DMS79 (cell line): ENCODE measurements at places on chromosomes 13 and 19.

DNA sequence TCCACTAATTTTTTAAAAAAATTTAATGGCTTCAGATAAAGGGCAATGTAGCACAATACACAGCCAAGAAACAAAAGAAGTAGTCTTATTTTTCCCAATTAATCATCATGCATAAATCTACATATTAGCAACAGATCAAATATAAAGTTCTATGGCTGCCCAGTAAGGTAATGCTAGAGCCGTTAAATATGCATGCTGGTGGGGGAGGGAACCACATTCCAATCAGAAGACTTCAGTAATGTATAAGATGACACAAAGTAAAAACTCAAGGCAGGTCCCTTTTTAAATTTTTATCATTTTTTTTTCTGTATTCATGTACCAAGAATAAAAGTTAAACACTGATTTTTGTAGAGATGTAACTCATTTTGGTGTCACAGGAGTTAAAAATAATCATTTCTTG lies 62.0 kb downstream of the MPHOSPH8 start:
- no peak for DNase-seq

- no peak for DNase-seq
Measured at GRCh38 chr19:45935267-45935666, 20.7 kb upstream of the NANOS2 start.

GRCh38 chr19:24060687-24061356 lies 26.2 kb upstream of the ZNF254 start:
- DNase-seq: no peak

DNA sequence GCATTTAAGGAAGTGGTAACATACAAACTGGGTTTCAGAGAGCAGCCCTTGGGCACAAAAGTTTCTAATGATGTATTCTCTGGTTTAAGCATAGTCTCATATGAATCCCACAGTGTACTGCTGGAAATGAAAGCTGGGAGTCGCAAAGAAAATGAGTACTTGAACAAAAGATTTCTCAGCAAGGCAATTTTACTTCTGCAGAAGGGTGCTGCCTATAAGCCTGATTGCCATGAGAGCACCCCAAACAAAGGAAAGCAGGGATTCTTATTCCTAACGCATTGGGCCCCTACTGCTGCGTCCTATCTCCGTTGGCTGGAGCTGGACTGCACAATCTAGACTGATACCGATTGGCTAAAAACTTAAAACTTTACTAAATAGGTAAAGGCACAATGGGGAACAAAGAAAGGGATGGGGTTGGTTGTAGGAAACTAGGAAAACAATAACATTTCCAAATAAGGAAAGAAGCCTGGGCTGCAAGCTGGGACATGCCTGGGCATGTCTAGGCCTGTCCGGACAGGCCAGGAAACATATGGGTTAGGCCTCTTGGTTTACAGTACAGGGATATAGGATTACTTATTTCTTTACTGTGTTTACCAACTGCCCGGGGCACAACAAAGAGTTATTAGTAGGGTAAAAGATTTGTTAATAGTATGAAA lies 27.4 kb upstream of the VN1R4 start:
- DNase-seq: no peak

DNA sequence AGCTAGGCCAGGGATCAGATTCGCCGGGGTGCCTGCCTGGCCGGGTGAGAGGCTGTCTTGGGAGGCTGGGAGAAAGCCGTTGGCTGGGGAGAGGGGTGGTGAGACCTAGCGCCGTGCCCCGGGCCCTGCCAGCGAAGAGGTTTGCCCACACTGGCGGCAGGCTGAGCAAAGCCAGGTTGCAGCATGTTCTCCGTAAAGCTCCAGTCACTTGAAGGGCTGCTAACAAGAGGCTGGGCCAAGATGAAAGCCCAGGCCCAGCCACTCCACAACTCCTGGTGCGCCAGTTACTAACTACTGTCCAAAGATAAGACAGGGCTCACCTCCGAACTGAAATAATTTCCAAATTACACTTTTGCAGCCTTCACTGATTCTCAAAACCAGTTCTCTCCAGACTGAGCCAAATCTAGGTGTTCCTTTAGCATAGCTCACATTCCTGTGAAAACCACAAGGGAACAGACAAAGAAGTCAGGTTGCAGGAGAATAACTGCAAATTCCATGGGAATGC lies 16.3 kb downstream of the ELAVL1 start:
- DNase-seq: no peak

DNA sequence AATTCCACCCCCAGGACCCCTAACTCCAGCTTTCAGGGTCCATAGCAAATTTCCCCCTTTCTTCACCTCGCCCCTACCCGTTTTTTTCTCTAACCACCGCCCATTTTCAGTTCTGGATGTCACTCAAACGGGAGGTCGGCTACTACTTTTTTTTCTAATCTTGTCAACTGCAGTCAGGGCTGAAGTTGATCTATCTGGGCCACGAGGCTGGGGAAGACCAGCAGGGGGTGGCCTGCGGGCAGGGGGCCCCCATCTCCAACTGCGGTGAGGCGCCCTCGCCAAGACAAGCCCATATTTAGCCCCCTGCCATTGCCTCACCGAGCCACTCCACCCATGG lies 748 bp downstream of the LHFPL6 start:
- DNase-seq: no peak

GRCh38 chr19:54307389-54308020 lies 5.5 kb downstream of the LILRA5 start:
- DNase-seq: no peak

DNA sequence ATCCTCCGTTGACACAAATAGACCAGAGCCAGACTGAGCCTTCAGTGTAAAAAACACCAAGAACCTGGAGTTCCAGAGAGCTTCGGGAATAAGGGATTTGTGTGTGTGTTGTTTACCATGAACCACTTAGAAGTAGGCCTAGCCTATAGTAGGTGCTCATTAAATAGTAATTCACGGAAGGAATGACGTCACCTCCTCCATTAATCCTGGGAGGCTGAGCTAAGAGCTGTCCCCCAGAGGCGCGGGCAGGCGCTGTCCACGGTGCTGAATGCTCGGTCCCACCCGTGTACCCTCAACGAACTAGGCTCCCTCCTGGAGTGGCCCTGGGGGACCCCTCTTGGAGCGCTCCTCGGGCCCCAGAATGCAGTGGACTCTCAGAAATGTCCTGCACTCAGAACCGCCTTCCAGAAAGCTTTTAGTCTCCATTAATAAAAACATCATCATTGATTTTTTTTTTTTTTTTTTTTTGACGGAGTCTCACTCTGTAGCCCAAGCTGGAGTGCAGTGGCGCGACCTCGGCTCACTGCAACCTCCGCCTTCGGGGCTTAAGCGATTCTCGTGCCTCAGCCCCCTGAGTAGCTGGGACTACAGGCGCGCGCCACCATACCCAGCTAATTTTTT lies 6.5 kb downstream of the UNC13A start:
- no peak for DNase-seq

- no peak for DNase-seq
Measured at GRCh38 chr19:10404888-10405820, 1.8 kb upstream of the CDC37 start.

- no peak for DNase-seq
Measured at GRCh38 chr19:45094137-45094536, 1.2 kb downstream of the PPP1R37 start.

DNA sequence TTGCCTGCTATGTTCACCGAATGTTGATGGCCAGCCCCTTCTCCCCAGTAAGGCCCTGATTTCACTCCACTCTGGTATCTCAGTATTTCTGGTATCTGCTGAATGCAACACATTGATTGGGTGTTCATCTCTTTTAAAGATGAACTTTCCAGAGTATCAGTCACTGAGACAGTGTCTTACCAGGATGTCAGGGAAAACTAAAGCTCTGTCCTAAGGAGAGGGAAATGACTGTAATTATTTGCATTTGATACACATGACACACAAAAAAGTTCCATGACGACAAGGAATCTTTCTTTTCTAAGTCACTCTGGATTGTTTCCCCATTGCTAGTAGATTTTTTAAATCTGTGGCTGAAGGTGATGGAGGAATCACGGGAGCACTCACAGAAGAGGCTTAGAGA lies 2.2 kb downstream of the GPC5 start:
- DNase-seq: no peak

DNA sequence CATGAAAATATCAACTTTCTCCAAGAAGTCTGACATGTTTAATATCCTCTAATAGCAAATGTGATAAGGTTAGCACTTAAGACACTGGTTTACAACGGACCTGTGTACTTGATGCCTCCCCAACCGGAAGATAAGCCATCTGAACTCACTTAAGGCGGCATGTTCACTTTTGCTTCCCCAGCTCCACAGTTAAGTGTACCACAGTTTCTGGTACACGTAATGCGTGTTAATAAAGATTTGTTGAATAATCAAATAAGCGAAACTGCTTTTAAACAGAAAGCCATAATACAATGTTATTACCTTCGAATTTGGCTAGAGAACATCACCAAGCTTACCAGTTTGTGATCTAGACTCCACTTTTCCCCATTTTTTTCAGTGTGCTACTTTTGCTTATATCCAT lies 1.4 kb upstream of the PAN3 start:
- no peak for DNase-seq

GRCh38 chr13:26962671-26963070 lies 202.1 kb upstream of the GPR12 start:
- DNase-seq: no peak

- DNase-seq: no peak
Measured at GRCh38 chr19:21680671-21681070, 86.7 kb downstream of the ZNF100 start.

DNA sequence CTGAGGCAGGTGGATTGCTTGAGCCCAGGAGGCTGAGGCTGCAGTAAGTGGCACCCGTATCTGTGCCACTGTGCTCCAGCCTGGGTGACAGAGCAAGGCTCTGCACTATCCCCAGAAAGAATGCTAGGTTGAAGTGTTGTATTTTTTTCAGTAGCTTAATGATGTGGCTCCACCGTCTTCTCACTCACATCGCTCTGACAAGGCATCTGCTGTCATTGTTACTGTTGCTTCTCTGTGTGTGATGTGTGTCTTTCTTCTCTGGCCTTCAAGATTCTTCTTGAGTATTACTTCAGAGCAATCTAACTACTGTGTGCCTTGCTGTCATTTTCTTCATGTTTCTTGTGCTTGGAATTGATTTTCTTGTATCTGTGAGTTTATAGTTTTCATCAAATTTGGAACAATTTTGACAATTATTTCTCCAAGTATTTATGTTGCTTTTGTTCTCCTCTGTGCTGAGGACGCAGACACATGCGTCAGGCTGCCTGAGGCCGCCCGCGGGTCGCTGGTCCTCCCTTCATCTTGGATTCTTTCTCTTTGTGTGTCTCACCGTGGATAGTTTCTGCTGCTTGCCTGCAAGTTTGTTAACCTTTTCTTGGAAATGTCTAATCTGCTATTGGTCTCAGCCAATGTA lies 10.8 kb downstream of the ADPRHL1 start:
- DNase-seq: no peak

DNA sequence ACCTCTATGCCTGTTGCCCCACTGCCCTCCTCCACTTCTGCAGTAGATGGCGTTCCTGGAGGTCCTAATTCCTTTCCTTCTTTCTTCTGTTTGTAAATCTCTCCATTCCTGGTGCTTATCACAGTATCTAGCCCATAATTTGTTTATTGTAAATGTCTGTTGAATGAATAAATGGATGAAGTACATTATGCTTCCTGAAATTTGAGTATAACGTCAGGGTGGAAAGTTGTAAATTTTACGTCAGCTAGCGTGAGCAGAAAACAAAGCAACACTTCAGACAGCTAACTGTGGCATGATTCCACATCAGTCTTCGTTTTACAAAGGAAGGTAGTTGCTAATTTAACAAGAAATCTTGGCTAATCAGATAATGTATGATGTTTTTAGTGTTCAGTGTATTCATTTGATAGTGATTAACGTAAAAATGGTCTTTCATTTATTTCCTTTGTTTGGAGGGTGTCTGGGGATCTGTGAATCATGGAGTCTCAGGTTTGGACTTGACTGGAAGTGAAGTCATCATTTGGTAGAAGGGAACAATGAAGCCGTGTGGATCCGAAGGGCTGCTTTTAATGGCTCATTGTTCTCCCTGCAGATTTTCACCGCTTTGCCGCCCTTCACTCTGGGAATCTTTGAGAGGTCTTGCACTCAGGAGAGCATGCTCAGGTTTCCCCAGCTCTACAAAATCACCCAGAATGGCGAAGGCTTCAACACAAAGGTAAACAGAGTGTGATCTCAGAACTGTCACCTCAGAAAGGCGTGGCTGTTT lies 215.1 kb downstream of the SHISA2 start:
- no peak for DNase-seq

DNA sequence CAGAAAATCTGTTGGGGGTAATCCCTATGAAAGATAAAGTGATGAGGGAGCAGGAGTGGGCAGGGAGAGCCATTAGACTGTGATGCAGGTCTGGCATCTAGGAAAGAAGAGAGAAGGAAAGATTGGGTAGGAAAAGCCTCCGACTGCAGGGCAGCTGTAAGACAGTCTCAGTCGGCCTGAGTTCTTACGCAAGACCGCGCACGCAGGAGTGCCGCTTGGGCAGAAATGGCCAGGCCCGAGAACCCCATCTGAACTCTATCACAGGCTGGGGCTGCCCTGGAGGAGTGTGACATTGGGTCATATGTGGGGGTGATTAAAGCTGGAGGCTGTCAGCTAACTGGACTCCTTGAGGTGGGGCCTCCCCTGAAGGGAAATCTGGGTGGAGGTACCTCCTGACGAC lies 13.9 kb upstream of the FBXL3 start:
- DNase-seq: no peak

- DNase-seq: no peak
Measured at GRCh38 chr19:756236-756635, 5.3 kb downstream of the MISP start.

GRCh38 chr19:7904074-7905020 lies 670 bp downstream of the MAP2K7 start:
- DNase-seq: no peak

GRCh38 chr19:32230441-32230840 lies 115.0 kb upstream of the ZNF507 start:
- DNase-seq: no peak

DNA sequence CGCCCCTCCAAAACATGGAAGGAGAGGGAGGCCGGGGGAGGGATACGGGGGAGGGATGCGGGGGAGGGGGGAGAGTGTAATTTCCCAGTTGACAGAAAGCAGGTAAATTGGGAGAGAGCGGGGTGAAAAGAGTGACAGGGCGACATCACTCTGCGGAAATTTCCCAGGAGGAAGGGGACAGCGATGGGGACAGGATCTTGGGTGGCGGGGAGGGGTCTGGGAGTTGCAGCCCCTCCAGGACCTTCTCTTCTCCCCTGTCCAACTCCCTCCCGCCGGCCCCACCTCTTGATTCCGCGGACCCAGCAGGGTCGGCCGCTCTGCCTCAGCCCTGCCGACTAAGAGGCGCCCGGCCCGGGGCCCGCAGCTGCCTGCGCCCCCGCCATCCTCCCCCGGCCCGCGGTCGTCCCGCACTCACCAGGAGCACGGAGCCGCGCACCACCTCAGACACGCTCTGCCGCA lies 108.0 kb upstream of the DOCK9 start:
- DNase-seq: no peak

GRCh38 chr13:107650081-107650701 lies 565.1 kb downstream of the LIG4 start:
- DNase-seq: no peak

DNA sequence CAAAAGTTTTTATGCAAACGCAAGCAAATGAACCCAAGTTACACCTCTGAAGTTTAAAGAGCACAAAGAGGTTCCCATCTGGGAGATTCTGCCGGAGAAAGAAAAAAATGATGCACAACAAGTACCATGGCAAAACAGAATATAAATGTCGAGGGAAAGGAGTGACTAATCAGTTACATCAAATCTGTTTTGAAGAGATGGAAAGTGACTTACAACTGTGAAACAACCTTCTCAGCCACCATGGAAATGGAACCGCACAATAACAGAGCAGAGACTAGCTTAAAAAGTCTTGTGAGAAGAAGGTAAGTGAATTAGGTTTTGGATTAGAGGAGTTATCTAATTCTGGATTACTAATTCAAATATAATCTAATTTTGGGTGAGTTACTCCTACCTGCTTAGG lies 2.4 kb downstream of the HSPH1 start:
- DNase-seq: no peak
